ENCODE measurements at places on chromosomes 11 and 22. TPM values are rescaled to one million over a fixed set of nuclear protein-coding genes. Genes with fewer than 3 reads are reported as not detected.

DNA sequence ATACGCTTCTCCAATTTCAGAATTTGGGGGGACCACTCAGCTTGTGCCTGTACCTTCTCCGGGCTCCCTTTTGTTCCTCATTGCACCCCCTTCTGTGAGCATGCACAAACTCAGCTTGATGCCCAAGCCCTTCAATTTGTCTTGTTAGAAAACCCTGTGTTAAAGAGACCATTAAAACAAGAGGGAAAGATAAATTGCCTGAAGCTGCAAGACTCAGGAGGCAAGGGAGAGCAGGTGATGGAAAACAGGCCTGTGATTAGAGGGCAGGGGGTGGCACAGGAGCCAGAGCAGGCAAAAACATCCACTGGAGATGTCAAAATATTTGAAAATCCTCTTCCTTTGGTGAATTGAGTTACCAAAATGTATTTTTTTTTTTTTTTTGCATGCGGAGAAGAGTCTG, 121.7 kb downstream of the MIAT start:
- H3K36me3 ChIP-seq = peaks cover 54% of the 10 kb centered on the region
- no peaks in the 10 kb centered on the region for H3K4me1 ChIP-seq
- DNase-seq = no peak
- no peak overlapping the region for H3K4me3 ChIP-seq

DNA sequence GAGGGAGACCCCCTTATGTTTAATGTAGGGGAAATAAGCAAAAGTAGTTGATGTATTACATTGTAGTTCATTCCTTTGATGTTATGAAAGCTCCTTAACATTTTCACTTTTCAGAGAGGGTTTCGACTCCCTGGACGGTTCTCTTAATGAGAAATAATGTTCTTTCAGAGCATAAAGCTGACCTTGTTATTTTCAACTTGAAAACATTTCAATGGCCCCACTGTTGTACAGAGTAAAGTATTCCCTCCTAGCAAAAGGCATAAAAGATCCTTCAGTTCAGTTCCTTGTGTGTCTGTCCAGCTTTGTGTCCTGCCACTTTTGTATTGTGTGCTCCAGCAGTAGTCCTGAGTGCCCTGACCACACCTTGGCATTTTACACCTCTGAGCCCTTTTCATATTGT, 63.9 kb downstream of the UVRAG start:
- H3K4me1 ChIP-seq = no peaks in the 10 kb centered on the region
- H3K27me3 ChIP-seq = no peaks in the 10 kb centered on the region
- peak overlapping the region; percentile 41 for H3K27ac ChIP-seq

- no peak overlapping the region for H3K4me3 ChIP-seq
- H3K4me1 ChIP-seq = peaks cover 10% of the 10 kb centered on the region
- no peak for DNase-seq
- peaks cover 20% of the 10 kb centered on the region for H3K27me3 ChIP-seq
- no peak overlapping the region for H3K27ac ChIP-seq
- no peaks in the 10 kb centered on the region for H3K36me3 ChIP-seq
Observed at GRCh38 chr11:128158860-128159259, 428.5 kb downstream of the ETS1 start.

- H3K36me3 ChIP-seq = no peaks in the 10 kb centered on the region
- no peaks in the 10 kb centered on the region for H3K4me1 ChIP-seq
- H3K27ac ChIP-seq = no peak overlapping the region
- no peaks in the 10 kb centered on the region for H3K27me3 ChIP-seq
- H3K4me3 ChIP-seq = no peak overlapping the region
Observed at GRCh38 chr22:19801340-19802000, 40.9 kb downstream of the TBX1 start.

DNA sequence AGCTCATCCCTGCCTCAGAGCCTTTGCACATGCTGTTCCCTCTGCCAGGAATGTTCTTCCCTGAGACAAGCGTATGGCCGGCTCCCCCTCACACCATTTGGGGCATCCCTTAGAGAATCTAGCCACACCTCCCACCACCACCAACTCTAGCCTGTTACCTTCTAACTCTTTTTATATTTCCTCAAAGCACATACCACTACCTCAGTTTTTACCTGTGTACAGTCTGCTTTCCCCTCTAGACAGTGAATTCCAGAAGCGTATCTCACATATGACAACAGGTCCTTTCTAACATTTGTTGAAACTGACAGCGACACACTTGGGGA, 75.1 kb upstream of the ARFGAP3 start:
- DNase-seq = no peak
- no peaks in the 10 kb centered on the region for H3K36me3 ChIP-seq
- no peaks in the 10 kb centered on the region for H3K27me3 ChIP-seq
- no peak overlapping the region for H3K27ac ChIP-seq
- peaks cover 41% of the 10 kb centered on the region for H3K4me1 ChIP-seq
- H3K4me3 ChIP-seq = no peak overlapping the region

- H3K36me3 ChIP-seq = no peaks in the 10 kb centered on the region
- no peaks in the 10 kb centered on the region for H3K4me1 ChIP-seq
- H3K27me3 ChIP-seq = no peaks in the 10 kb centered on the region
- no peak overlapping the region for H3K4me3 ChIP-seq
- DNase-seq = no peak
- no peak overlapping the region for H3K27ac ChIP-seq
Observed at GRCh38 chr11:60018058-60018457, 1.1 kb downstream of the OOSP4B start.

DNA sequence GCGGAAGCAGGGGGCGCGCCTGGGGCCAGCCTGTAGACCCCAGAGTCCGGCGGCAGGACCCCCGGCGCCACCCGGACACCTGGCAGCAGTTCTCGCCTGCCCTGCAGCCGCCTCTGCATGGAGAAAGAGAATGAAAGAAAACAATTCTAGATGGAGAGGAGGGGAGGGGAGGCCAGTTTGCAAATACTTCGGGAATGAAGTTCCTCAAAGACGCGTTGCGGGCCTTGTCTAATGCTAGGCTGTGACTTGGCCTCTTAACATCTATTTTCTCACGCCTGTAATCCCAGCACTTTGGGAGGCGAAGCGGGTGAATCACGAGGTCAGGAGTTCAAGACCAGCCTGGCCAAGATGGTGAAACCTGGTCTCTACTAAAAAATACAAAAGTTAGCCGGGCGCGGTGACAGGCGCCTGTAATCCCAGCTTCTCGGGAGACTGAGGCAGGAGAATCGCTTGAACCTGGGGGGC, 2.1 kb upstream of the BARX2 start:
- peaks cover 91% of the 10 kb centered on the region for H3K27me3 ChIP-seq
- no peak overlapping the region for H3K27ac ChIP-seq
- no peak for DNase-seq
- peaks cover 26% of the 10 kb centered on the region for H3K4me1 ChIP-seq
- H3K36me3 ChIP-seq = no peaks in the 10 kb centered on the region
- H3K4me3 ChIP-seq = peak overlapping the region; percentile 62

DNA sequence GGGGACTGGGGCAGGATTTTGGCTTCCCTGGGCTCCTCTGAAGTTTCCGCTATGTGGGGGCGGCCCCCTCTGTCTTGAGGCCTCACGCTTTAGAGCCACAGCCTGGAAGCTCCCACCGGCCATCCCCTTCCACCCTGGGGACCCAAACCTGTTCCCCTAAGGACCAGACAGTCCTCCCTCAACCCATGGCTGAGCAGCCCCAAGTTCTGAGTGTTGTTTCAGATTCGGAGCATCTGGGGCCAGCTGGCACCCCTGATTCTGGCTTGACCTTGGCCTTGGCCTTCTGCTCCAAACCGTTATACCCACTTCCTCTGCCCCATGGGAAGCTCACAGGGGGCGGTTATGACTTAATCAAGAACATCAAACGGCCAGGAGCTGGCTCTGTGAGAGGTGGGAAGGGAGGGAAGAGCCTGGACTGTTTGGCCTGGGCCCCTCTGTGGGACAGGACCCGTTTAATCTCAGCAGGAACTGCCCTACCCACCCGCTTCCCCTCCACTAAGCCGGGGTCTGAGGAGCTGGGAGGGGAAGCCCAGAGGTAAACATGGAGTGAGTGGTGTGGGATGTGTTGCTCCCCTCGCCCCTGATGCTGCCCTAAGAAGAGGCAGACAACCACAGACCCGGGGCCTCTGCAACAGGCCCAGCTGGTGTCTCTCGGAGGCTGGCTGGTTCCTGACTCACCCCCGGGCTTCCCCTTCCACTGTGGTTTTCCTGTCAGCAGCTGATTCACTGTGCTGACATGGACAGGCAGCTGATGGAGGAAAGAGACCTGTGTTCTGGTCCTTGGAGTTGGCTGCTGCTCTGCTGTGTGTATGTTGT, 3.4 kb downstream of the CD82 start:
- peak overlapping the region; percentile 83 for H3K27ac ChIP-seq
- peaks cover 34% of the 10 kb centered on the region for H3K36me3 ChIP-seq
- DNase-seq = peak; percentile 87
- peak overlapping the region; percentile 86 for H3K4me3 ChIP-seq
- H3K4me1 ChIP-seq = peaks cover 84% of the 10 kb centered on the region

- H3K36me3 ChIP-seq = peaks cover 42% of the 10 kb centered on the region
- no peaks in the 10 kb centered on the region for H3K27me3 ChIP-seq
- DNase-seq = no peak
- H3K4me1 ChIP-seq = peaks cover 39% of the 10 kb centered on the region
- H3K27ac ChIP-seq = no peak overlapping the region
Observed at GRCh38 chr11:72690166-72690565, 15.9 kb upstream of the PDE2A start.

DNA sequence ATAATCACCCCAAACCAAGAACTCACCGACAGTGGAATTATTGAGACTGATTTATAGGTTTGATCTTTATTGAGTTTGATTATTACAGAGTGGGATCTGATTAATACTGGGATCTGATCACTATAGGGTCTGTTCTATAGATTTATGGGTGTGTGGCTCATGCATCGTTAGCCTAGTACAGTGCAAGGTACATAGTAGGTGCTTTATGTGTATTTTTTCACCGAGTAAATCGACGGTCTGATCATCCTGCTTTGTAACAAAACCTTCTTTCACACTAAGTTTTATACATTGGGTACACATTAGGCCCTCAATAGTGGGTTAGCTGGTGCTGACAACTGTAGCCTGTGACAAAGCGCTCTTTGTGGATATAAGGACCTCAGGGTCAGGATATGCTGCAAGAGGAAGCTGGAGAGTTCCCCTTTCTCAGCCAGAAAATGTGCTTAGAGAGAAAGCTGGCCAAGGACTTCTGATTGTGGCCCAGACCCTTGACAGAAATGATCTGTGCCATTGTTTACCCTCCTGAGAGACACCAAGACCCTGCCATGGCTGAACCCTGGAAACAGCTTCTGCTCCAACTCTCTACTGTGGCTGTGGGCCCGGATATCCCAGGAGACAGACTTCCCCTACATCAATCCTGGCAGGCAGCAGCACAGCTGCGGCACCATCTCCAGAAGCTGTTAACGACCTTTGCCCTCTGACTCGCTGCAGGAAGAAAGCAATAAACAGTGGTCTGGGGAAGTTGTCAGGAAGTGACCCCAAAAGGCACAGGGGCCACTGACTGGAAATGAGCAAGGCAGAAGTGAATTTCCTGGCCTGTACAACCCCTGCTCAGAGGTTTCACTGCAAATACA, 16.1 kb upstream of the TPP1 start:
- H3K4me3 ChIP-seq = no peak overlapping the region
- H3K27me3 ChIP-seq = no peaks in the 10 kb centered on the region

- no peaks in the 10 kb centered on the region for H3K4me1 ChIP-seq
- no peak overlapping the region for H3K4me3 ChIP-seq
- H3K27ac ChIP-seq = no peak overlapping the region
Observed at GRCh38 chr11:121795174-121795573, 320.8 kb downstream of the BLID start.

DNA sequence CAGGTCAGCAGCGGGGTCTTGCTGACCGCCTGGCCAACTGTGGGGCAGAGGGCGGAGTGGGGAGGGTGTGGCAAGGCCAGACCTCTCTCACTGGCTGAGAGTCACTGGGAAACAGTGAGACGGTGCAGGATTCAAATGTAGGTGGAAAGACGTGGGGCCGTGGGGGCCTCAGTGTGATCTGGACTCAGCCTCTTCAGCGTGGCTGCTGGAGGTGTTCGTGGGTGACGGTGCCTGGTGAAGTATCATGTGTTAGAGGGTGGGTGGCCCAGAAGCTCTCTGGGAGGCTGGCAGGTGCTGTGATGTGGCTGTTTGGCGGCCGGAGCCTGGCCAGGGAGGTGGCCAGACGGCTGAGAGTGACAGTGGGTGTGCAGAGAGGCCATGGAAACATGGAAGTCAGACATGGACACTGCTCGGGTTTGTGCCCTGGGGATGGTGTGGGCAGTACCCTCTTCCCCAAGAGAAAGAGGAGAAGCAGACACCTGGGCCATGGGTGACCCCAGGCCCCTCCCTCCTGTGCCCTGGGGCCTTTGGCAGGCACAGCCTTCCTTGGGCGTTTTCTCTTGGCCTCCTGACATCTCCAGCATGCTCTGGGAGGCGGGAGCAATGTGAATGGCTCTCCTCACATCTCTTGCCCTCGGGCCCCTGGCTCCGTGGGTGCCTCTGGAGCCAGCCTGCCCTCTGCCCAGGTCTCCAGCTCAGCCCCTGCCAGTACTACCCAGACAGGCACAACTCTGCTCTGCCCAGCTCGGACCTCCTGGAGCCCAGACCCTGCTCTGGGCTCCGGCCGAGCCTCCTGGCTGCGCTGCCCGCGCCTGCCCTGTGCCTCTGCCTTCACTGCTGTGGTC, 10.1 kb upstream of the ACR start:
- H3K27ac ChIP-seq = no peak overlapping the region
- no peak for DNase-seq
- H3K4me1 ChIP-seq = peaks cover 2% of the 10 kb centered on the region
- no peaks in the 10 kb centered on the region for H3K36me3 ChIP-seq
- no peaks in the 10 kb centered on the region for H3K27me3 ChIP-seq

DNA sequence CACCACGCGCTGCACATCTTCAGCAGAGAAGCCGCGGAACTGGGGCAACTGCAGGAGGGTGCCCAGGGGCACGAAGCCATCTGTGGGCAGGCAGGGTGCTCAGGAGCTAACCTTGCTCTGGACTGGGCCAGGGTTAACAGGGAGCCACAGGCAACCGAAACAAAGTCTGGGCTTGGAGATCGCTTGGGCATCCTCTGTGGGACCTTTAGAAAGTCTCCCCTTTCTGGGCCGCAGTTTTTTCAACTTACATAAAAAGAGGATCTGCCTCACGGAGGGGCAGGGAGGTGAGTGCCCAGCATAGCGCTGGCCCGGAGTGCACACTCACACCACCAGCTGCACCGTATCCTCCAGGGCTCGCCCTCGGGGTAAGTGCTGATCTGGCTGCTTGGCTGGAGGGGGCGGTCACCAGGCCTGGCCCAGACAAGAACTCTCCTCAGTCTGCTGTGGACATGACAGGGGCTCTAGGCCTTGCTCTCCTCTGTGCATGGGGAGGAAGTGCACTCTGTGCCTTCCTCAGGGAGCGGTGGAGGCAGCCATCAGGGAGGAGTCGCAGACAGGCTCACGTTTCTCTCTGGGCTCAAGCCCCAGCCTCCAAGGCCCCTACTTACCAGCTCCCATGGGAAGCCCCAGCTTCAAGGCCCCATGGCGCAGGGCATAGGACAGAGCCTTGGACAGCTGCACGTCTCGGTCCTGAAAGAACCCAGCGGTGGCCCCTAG, 937 bp downstream of the TRPT1 start:
- peaks cover 34% of the 10 kb centered on the region for H3K4me1 ChIP-seq
- no peak for DNase-seq
- H3K27me3 ChIP-seq = no peaks in the 10 kb centered on the region
- peak overlapping the region; percentile 90 for H3K27ac ChIP-seq
- H3K36me3 ChIP-seq = peaks cover 7% of the 10 kb centered on the region

- H3K4me1 ChIP-seq = peaks cover 7% of the 10 kb centered on the region
- peaks cover 55% of the 10 kb centered on the region for H3K36me3 ChIP-seq
- no peaks in the 10 kb centered on the region for H3K27me3 ChIP-seq
- DNase-seq = no peak
- H3K4me3 ChIP-seq = no peak overlapping the region
- no peak overlapping the region for H3K27ac ChIP-seq
Observed at GRCh38 chr11:34466802-34467488, 28.2 kb downstream of the CAT start.

IGF2 gene
- 0.08 TPM for total RNA-seq

ASCL2 gene
- total RNA-seq = 0.31 TPM

GAL3ST1 gene
- not detected for total RNA-seq

PPFIBP2 gene
- 33.1 TPM for total RNA-seq

NCAM1 gene
- 0.15 TPM for total RNA-seq

OR10A6 gene
- total RNA-seq = not detected

WBP2NL gene
- 1.5 TPM for total RNA-seq

CYB5R2 gene
- 0.82 TPM for total RNA-seq

KRTAP5-1 gene
- not detected for total RNA-seq

UBQLNL gene
- total RNA-seq = 0.45 TPM

Measured in activated CD4-positive, alpha-beta T cell treated with anti-CD3 and anti-CD28 coated beads, Interleukin-2, amount 10 ng/mL, durations not matched to agents 7 days and 5 days (primary cell).